ENCODE measurements at places on chromosomes 2 and 18. TPM values are rescaled to one million over a fixed set of nuclear protein-coding genes. Genes with fewer than 3 reads are reported as not detected.

- no peak for DNase-seq
- no peak overlapping the region for H3K4me3 ChIP-seq
- H3K36me3 ChIP-seq: no peaks in the 10 kb centered on the region
- no peaks in the 10 kb centered on the region for H3K4me1 ChIP-seq
- H3K27ac ChIP-seq: no peak overlapping the region
Measured at GRCh38 chr2:141707486-141707885, 423.3 kb downstream of the LRP1B start.

GRCh38 chr2:235495373-235496238, 1.8 kb downstream of the AGAP1 start:
- no peak for DNase-seq
- H3K36me3 ChIP-seq: no peaks in the 10 kb centered on the region
- H3K27ac ChIP-seq: peak overlapping the region; percentile 74
- peak overlapping the region; percentile 66 for H3K4me3 ChIP-seq

GRCh38 chr2:68282811-68283418, 30.6 kb upstream of the PPP3R1 start:
- no peak overlapping the region for H3K27ac ChIP-seq
- no peaks in the 10 kb centered on the region for H3K36me3 ChIP-seq
- no peak for DNase-seq
- H3K4me1 ChIP-seq: no peaks in the 10 kb centered on the region

GRCh38 chr2:220178991-220179695, 551.7 kb downstream of the SLC4A3 start:
- no peaks in the 10 kb centered on the region for H3K36me3 ChIP-seq
- no peak overlapping the region for H3K27ac ChIP-seq
- no peak for DNase-seq
- no peaks in the 10 kb centered on the region for H3K4me1 ChIP-seq

DNA sequence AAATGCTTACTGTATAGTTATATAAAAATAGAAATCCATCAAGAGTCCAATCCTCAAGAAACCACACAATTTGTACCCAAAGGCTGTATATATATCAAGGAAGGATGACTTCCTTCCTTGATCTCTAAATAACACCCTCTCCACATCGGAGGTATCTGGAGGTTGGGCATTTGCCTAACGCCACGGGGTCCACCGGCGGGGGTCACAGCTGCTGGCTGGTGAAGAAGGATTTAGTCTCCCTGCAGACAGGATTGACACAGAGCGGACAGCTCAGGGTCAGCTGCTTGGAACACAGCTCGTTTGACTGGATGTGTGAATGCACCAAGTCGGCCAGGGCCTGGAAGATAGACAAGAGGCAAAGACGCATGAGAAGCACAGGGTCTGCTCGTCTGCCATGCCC, 36.0 kb downstream of the FECH start:
- H3K36me3 ChIP-seq: peaks cover 22% of the 10 kb centered on the region
- H3K27ac ChIP-seq: no peak overlapping the region
- H3K4me3 ChIP-seq: no peak overlapping the region
- no peak for DNase-seq
- no peaks in the 10 kb centered on the region for H3K27me3 ChIP-seq

GRCh38 chr2:168394262-168394661, 61.8 kb upstream of the CERS6 start:
- H3K27ac ChIP-seq: no peak overlapping the region
- no peak for DNase-seq
- H3K36me3 ChIP-seq: no peaks in the 10 kb centered on the region
- H3K4me1 ChIP-seq: no peaks in the 10 kb centered on the region

- H3K27ac ChIP-seq: no peak overlapping the region
- H3K27me3 ChIP-seq: no peaks in the 10 kb centered on the region
- H3K4me3 ChIP-seq: no peak overlapping the region
- H3K36me3 ChIP-seq: no peaks in the 10 kb centered on the region
- H3K4me1 ChIP-seq: no peaks in the 10 kb centered on the region
Measured at GRCh38 chr2:162401871-162402270, 57.9 kb downstream of the GCA start.

DNA sequence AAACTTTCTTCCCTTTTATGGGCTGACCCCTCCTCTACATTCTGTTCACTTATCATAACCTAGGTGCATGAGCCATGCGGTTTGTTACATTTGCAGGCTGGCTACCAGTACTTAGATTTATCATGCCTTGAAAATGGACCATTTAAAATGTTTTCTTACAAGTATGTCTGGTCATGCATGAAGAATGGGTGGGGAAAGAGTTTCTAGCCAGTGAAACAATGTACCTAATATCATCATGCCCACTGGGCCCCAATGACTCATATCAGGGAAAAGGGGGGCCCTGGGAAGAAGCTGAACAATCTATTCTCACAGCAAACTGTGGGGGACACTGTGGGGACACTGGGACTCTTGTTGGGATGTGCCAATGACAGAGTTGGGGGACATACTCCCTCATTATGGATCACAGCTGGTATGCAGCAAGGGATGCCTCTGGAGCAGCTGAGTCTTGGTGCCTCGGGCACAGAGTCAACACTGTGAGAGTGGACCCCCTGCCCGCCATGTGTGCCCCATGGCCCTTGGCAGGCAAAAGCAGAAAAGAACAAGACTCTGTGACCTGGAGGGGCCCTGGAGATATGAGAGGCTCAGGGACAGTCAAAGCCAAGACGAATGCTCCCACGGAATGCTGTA, 156.3 kb downstream of the ZNF516 start:
- no peaks in the 10 kb centered on the region for H3K36me3 ChIP-seq
- H3K27me3 ChIP-seq: no peaks in the 10 kb centered on the region
- H3K4me1 ChIP-seq: no peaks in the 10 kb centered on the region
- DNase-seq: no peak
- no peak overlapping the region for H3K27ac ChIP-seq

- H3K36me3 ChIP-seq: no peaks in the 10 kb centered on the region
- no peaks in the 10 kb centered on the region for H3K4me1 ChIP-seq
- H3K27ac ChIP-seq: no peak overlapping the region
- no peak overlapping the region for H3K4me3 ChIP-seq
Measured at GRCh38 chr18:52219102-52219501, 120.9 kb upstream of the DCC start.

- H3K36me3 ChIP-seq: no peaks in the 10 kb centered on the region
- H3K27me3 ChIP-seq: no peaks in the 10 kb centered on the region
- DNase-seq: no peak
- no peaks in the 10 kb centered on the region for H3K4me1 ChIP-seq
- no peak overlapping the region for H3K27ac ChIP-seq
Measured at GRCh38 chr2:1945819-1946218, 201.5 kb upstream of the PXDN start.

DNA sequence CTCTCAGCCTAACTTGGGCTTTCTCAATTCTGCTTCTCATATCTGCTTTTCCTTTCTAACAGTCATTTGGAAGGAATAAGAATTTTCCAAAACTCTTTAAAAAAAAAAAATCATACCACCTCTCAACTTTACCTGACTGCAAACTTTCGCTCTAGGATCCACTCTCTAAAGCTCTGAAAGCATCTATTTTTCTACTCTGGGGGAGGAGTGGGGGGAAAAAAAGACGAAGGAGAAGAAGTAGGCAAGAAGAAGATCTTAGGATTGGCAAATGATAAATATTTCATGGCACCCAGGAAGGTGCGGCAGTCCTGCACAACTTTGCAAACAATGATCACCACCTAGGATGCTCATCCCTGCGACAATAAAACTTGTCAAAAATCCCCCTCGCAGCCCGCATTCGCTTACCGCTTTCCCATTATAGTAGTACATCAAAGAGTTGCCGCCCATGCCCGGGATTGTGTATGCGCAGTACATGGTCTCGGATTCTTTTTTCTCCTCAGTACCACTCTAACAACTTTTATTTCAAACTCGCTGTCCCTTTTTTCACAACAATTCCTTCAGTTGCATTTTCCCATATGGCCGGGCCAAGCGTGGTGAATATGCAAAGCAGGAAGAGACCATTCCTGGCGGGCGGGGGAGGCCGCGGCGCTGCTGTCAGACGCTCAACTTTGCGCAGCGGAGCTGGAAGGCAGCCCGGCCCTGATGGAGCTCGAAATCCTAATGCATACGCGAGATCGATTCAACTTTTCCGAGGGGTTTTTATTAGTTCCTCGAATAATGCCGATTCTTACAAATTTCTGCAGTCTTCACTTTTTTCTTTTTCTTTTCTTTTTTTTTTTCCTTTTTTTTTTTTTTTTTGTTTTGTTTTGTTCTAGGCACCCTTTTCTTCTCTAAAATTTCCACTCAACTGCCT, 266.5 kb downstream of the TCF4 start:
- H3K4me1 ChIP-seq: peaks cover 5% of the 10 kb centered on the region
- H3K27me3 ChIP-seq: no peaks in the 10 kb centered on the region
- H3K36me3 ChIP-seq: no peaks in the 10 kb centered on the region
- DNase-seq: peak; percentile 88
- peak overlapping the region; percentile 45 for H3K27ac ChIP-seq
- peak overlapping the region; percentile 81 for H3K4me3 ChIP-seq

DNA sequence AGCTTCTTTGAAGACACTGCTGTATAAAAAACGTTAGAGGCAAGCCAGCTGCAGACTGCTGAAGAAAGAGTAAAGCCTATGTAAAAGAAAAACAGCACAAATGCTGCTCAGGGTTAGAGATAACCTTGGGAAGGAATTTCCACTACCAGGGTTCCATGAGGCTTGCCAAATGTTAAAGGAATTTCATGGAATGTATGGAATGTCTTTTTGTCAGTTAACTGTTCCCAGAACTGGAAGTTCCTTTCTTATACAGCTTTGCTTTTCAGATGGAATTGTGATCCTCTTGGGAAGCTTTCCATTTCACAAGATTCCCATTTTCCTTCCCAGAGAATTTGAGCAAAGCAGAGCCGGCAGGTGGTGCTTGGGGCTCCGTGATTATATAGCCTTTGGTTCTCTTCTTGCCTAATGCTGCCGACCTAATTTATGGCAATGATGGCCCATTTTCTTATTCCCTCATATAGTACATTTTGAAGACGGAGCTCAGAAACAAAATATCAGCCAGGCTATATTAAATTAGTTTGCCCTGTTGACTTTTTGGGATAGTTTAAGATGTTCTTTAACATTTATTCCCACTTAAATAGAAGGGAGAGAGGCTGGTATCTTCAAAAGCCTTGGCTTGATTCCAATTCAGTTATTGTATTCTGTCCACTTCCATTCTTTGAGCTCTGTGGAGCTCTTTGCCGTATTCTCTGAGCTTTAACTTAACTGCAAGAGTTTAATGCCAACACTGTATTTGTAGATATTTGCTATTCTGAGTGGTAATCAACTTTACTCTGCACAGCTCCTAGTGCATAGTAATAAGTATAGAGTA, 162.3 kb downstream of the PHLPP1 start:
- DNase-seq: no peak
- no peak overlapping the region for H3K27ac ChIP-seq
- H3K36me3 ChIP-seq: no peaks in the 10 kb centered on the region
- no peaks in the 10 kb centered on the region for H3K27me3 ChIP-seq

DNA sequence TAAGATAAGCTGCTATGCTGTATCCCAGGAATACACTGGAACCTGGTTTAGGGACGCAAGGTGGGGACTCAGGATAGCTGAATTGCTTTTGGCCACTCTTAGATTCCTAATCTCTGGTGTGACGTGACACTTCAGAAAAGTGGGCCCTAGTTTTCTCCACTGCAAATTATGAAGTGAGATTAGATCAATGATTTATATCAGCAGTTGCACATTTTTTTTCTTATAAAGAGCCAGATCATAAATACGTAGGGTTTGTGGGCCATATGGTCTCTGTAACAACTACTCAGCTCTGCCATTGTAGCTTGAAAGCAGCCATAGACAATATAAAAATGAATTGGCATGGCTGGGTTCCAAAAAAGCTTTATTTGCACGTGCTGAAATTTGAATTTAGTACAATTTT, 85.4 kb upstream of the CPO start:
- no peak overlapping the region for H3K4me3 ChIP-seq
- H3K27ac ChIP-seq: no peak overlapping the region
- no peak for DNase-seq
- no peaks in the 10 kb centered on the region for H3K36me3 ChIP-seq

DNA sequence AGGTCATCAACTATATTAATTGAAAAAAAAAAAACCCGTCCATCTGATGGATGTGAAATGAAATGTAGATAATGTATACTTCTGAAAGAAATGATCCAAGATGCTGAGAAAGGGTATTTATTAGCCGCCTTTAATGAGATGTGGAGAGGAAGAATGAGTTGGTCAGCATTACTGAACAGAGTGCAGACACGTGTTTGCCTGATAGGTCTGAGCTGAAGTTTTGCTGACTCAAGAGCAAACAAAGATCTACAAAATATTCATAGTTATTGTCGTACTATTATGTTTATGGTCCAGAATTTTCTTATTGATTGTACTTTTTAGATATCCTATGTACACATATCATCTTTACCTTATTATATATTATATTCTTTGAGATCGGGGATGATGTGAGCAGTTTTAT, 235.3 kb downstream of the RDH14 start:
- no peak overlapping the region for H3K27ac ChIP-seq
- no peak overlapping the region for H3K4me3 ChIP-seq
- H3K27me3 ChIP-seq: no peaks in the 10 kb centered on the region
- H3K4me1 ChIP-seq: no peaks in the 10 kb centered on the region
- no peak for DNase-seq

GRCh38 chr18:78753240-78753639, 226.4 kb upstream of the SALL3 start:
- no peak overlapping the region for H3K27ac ChIP-seq
- no peaks in the 10 kb centered on the region for H3K27me3 ChIP-seq
- no peak for DNase-seq
- H3K4me3 ChIP-seq: no peak overlapping the region
- no peaks in the 10 kb centered on the region for H3K36me3 ChIP-seq

- H3K36me3 ChIP-seq: no peaks in the 10 kb centered on the region
- no peak overlapping the region for H3K4me3 ChIP-seq
- DNase-seq: no peak
- no peaks in the 10 kb centered on the region for H3K4me1 ChIP-seq
- no peak overlapping the region for H3K27ac ChIP-seq
Measured at GRCh38 chr2:119852214-119852613, 92.5 kb downstream of the PTPN4 start.

- no peaks in the 10 kb centered on the region for H3K36me3 ChIP-seq
- no peak for DNase-seq
- H3K4me1 ChIP-seq: peaks cover 4% of the 10 kb centered on the region
- H3K27me3 ChIP-seq: no peaks in the 10 kb centered on the region
- H3K27ac ChIP-seq: no peak overlapping the region
Measured at GRCh38 chr2:68590702-68591101, 52.7 kb upstream of the PROKR1 start.

GRCh38 chr18:13139885-13140450, 78.6 kb upstream of the LDLRAD4 start:
- H3K36me3 ChIP-seq: no peaks in the 10 kb centered on the region
- no peak for DNase-seq
- H3K27me3 ChIP-seq: no peaks in the 10 kb centered on the region
- no peak overlapping the region for H3K27ac ChIP-seq

GRCh38 chr2:20351555-20352229, 1.0 kb upstream of the PUM2 start:
- H3K27me3 ChIP-seq: no peaks in the 10 kb centered on the region
- H3K36me3 ChIP-seq: no peaks in the 10 kb centered on the region
- peaks cover 12% of the 10 kb centered on the region for H3K4me1 ChIP-seq

GRCh38 chr2:127646487-127647241, 711 bp downstream of the GPR17 start:
- H3K4me3 ChIP-seq: no peak overlapping the region
- no peak overlapping the region for H3K27ac ChIP-seq
- H3K4me1 ChIP-seq: no peaks in the 10 kb centered on the region
- H3K27me3 ChIP-seq: no peaks in the 10 kb centered on the region
- H3K36me3 ChIP-seq: no peaks in the 10 kb centered on the region

KCMF1 gene
- 64.3 TPM for total RNA-seq

CCT4 gene
- 99.3 TPM for total RNA-seq

ELOA2 gene
- total RNA-seq: not detected

SPP2 gene
- total RNA-seq: not detected

C1QL2 gene
- total RNA-seq: not detected

BBS5 gene
- total RNA-seq: 13.5 TPM

CDCA7 gene
- 2.0 TPM for total RNA-seq

ANKRD30B gene
- total RNA-seq: not detected

NEU4 gene
- total RNA-seq: 0.76 TPM
